ENCODE measurements at places on chromosomes 16 and 17.

- DNase-seq: no peak
These were observed 508.0 kb downstream of the WWOX start for GRCh38 chr16:78607465-78607864.

- no peak for DNase-seq
These were observed 13.1 kb upstream of the RBFOX1 start for GRCh38 chr16:7319514-7319913.

DNA sequence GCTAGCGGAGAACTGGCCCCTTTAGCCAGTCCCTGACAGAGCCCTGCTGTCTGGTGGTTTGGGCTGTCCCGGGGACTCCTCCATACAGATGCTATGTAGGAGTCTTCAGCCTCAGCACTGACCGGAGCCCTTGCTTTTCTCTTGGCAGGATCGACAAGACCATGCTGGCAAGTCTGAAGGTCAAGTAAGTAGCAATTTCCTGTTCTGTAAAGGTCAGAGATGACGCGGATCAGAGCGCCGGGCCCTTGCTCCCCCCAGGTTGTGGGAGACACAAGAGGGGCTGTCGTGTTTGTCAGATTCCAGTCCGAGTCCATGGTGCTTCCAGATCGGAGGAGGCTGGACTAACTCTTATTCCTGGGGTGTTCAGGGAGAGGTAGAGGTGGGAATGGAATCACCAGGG, 4.1 kb downstream of the RAP1GAP2 start:
- no peak for DNase-seq

- no peak for DNase-seq
These were observed 23.6 kb downstream of the SEZ6 start for GRCh38 chr17:28982131-28982793.

DNA sequence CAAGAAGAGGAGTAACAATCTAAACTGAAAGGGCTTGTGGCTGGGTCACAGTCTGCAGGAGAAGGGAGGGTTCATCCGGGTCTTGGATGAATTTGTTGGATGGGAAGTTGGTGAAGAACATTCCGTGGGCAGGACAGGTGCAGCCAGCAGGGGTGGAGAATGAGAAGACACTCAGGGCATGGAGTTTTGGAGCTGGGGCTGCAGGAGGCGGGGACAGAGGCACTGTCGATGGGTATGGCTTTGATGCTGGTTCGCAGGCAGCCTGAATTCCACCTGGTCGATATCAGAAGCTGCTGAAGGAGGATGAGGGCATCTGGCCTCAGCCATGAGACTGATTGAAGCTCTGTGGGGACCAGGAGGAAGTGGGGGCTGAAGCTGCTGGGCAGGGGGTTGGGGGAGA, 36.1 kb upstream of the CBFA2T3 start:
- DNase-seq: no peak

GRCh38 chr16:70473446-70474319, 19.3 kb downstream of the FCSK start:
- no peak for DNase-seq

GRCh38 chr16:68275611-68276191, 11.4 kb downstream of the SLC7A6 start:
- DNase-seq: no peak

Data from kidney glomerular epithelial cell (primary cell).